Caki2 (cell line): ENCODE measurements at places on chromosomes 12 and 14. TPM values are rescaled to one million over a fixed set of nuclear protein-coding genes. Genes with fewer than 3 reads are reported as not detected.

CABP1 gene
- total RNA-seq = not detected in 2 replicates

ERP27 gene
- not detected in 2 replicates for total RNA-seq

DNA sequence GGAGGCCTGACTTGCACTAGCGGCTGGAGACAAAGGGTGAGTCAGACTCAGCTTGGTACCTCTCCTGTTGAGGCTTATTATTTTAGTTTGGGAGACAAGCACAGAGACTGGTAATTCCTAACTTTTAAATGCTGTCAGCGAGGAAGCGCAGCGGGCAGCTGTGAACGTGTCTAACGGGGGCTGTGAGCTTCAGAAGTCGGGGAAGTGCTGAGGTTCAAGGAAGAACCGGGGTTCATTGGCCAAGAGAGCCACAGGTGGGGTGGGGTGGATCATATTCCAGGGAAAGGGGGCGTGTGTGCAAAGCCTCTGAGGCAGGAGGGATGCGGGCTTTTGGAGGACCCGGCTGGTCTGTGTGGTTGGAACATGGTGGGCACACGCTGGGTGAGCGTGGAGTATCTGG is 36.1 kb upstream of the ADGRD1 start:
- no peak for DNase-seq

- no peak for DNase-seq
Measured at GRCh38 chr14:35213143-35213788, 78.9 kb upstream of the PSMA6 start.

- no peak for DNase-seq
Measured at GRCh38 chr12:68359674-68360073, 27.5 kb upstream of the MDM1 start.

DNA sequence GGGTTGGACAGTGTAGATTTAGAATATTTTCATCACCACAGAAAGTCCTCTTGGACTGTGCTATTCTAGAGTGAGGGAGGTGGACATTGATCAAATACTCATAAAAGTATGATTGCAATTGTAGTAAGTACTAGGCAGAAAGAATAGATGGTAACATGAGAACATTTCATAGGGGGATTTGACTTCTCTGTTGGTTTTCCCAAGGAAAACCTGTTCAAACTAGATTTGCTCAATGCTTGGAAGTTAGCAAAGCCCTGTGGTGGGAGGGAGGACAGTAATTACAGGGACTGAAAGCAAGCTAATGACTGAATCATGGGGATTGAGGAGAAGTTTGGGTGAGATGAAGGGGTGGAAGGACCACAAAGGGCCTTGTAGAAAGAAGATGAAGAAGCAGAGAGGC is 24.4 kb upstream of the EID3 start:
- no peak for DNase-seq

DNA sequence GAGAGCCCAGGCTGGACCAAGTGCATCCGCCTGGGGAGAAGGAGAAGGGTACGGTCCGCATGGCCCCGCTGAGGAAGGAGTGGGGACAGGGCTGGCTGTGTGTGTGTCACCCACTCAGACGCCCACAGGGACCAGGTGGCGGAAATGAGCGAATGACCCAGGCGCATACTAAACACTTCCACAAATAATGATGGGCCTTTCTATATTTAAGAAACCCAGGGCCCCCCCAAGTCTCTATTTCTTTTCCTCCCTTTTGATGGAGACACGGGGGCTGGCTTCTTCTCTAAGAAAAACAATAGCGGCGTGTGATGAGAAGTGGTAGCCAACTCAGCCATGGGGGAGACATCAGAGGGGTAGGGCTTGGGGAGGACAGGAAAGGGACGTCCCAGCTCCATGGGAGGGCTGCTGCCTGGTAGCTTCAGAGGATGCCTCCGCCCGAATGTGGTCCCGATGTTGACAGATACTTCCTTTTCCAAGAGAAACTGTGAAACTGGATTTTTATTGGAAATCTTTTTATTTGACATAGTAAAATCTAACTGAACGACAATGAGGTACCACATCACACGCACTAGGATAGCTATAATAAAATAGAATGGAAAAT is 6.3 kb upstream of the MAP1LC3B2 start:
- DNase-seq = no peak

GRCh38 chr12:90745211-90745610 is 209.8 kb downstream of the CCER1 start:
- no peak for DNase-seq

DNA sequence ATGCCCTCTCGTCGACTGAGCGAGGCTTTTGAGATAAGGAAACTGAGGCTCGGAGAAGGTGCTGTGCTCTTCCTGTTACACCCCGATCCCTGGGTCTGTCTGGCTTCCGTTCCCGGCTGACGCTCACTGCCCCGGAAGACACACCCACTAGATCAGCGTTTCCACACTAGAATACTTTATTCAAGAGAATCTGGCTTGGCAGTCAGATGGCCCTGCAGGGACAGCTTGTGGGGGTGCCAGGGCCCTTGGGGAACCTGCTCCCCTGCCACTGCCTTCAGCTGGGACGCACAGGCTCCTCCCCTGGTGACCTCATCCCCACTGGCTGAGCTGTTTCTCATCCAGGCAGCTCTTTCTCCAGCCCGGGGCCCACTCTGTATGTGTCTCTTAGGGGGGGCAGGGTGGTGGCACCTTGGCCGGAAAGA is 13.7 kb downstream of the PGF start:
- DNase-seq = no peak

DNA sequence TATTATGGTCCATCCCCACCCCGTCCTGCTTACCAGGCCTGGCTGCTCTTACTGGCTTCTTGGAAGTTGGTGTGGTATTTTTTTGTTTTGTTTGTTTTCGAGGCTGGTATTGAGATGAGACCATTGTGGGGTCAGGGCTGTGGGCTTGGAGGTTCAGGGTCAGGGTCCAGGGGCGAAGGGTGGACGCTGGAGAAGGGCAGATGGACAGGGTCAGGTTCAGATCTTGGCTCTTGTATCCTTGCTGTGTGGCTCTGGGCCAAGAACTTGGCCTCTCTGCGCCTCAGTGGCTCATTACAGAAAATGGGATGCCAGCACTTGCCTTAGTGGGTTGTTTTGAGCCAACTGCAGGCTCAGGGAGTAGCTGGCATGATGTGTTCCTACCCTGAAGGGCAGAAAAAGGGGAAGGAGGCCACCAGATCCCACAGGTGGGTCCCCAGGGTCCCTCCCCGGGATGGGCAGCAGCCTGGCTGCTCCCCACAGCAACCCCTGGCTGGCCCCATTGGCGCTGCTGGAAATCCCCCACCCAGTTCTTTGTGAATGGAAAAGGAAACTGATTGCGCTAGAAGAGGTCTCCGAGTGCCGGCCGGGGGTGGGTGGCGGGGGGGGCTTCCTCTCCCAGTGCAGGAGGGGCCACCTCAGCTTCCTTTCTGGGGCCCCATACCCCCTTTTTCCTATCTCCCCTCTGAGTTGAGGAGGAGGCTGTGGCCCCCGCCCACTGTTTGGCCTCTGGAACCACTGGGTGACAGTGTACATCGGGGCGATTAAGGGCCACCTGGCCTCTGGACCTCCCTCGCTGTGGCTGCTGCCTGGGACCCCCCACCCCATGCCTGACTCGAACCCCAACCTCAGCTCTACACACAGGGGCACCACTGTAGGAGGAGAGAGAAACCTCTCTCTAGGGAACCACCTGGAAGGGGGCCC is 25.0 kb downstream of the SH2B3 start:
- DNase-seq = no peak

DNA sequence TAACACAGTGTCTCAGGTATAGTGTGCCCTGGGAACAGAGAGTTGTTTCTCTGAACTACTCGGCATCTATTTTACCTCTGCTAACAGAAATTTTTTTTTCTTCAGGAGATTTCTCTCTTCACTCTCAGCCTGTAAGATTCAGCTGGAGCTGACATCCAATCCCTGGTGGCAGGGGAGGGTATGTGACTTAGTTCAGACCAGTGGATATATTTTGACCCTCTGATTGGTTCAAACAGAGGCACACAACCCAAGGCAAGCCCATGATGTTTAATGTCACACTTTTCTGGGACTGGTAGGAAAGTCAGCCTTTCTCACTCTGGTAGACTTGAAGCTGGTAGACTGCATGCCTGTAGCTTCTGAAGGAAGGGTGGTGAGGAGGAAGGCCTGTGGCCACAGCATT is 147.9 kb downstream of the HMGA2 start:
- no peak for DNase-seq

GRCh38 chr14:50059763-50060616 is 56.4 kb downstream of the VCPKMT start:
- no peak for DNase-seq
